ENCODE measurements at places on chromosomes 6 and 20.

DNA sequence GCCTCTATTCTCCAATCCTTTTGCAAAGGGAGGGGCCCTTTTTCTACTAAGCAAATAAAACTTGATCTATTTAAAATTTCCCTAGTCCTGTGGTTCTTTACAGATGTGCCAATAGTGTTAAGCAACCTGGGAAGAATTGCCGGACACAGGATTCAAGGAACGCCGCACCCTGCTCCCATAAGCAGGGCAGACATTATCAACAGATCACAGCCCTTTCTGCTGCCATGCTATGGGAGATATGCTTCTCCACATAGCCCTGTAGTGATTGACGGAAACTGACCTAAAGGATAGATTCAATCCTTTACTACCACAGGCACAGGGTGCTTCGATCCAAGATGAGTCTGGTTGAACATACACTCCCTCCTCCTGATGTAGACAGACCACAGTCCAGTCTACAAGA lies 118.4 kb upstream of the TRAF3IP2 start:
- no peak for DNase-seq

GRCh38 chr6:446418-447366 lies 55.1 kb downstream of the IRF4 start:
- peak; percentile 57 for DNase-seq

- DNase-seq = peak; percentile 50
Observed at GRCh38 chr20:37697314-37697713, 3.5 kb downstream of the CTNNBL1 start.

- DNase-seq = no peak
Observed at GRCh38 chr6:3784423-3784822, 32.9 kb upstream of the PXDC1 start.

DNA sequence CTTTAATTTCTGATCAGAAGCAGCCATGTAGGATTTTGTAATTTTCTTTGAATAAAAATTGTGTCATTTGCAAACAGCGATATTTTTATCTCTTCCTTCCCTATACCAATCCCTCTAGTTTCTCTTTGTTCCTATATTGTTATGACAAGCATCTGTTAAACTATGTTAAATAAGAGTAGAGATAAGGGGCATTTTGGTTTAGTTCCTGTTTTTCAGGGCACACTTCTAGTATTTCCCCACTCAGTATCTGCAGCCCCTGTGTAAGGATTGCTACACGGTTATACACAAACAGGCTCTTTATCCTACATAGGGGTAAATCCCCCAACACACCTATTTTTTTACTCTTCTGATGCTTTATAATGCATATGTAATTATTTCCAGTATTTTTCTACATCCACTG lies 42.1 kb downstream of the TRERF1 start:
- DNase-seq = no peak

DNA sequence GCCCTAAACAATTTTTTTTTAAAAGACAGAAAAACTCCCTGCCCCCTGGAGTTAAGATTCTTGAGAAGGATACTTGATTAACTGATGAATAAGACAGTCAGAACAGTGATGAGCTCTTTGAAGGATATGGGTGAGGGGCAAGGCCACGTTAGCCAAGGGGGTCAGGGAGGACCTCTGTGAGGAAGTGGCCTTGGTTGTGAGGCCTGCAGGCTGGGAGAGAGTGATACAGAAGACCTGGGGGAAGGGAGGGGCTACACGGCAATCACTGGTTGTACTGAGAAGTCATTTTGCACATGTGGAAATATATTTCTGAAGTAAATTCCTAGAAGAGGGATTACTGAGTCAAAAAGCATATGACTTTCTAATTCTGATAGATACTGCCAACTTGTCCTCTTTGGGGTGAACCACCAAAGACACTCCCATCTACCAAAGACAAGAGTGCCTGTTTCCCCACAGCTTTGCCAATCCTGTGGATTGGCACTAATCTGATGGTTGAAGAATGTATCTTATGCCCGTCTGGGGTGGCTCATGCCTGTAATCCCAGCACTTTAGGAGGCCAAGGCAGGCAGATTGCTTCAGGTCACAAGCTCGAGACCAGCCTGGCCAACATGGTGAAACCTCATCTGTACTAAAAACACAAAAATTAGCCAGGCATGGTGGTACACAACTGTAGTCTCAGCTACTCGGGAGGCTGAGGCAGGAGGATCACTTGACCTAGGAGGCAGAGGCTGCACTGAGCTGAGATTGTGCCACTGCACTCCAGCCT lies 22.3 kb upstream of the BCAS4 start:
- DNase-seq = no peak

DNA sequence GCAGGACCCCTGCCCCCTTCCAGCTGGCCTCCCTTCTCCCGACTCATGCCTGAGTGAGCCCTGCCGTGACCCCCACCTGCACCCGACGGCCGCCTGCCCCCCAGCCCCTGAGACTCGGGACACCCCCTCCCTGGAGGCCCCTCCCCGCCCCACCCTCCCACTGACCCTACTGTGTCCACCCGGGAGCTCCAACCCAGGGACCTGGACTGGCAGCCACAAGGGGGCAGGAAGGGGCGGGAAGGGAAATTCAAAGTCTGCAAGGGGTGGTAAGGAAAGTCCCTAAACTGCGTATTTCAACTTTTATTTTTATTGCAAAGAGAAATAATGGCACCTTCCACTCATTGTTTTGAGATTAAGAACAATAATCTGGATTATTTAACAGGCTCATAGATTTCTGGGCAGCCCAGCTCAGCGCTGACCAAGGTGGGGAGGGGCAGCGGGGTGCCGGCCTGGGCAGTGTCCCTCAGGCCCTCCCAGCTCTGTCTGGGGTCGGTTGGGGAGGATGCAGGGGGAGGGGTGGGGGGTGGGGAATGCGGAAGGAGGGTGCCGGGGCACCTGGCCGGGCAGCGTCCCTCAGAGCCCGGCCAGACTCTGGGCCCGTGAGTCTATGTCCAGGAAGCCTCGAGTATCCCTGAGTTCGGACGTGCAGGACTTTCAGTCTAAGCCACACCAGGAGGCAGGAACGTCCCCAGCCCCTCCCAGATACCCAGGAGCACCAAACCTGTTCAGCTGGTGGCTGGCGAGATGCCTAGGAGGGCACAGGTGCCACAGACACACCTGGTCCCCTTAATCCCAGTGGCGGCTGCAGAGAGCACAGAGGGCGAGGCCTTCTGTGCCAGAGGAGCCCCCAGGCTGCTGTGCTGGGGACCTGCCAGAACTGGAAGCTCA lies 1.3 kb upstream of the PTK6 start:
- DNase-seq = peak; percentile 52

- DNase-seq = no peak
Observed at GRCh38 chr20:21670981-21671380, 34.5 kb upstream of the PAX1 start.

DNA sequence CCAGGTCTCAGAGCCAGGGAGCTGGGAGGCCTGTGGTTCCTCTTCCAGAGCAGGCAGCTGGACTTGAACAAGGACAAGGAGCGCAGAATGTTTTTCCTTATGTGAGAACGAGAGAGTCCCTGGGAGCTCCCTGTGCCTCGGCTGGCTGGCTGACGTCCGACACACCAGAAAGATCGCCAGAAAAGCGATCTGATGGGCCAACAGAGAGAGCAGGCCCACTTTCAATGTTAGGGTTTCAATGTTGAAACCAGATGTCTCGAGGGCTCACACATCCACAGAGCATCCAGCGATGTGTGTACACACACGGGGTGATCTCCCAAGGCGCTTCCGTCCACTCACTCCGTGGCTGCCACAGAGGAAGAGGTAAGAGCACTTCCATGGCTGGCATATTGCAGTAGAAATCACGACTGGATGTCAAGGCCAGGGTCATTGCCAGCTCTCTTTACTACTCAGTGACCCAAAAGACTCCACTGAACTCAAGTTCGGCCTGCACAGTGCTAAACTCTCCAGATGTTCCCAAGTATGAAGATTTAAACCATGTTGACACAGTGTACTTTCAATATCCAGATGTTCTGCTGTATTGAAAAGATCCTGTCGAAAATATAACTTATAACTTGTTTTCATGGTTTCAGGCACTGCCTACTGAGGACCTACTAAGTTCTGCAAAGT lies 70.8 kb upstream of the FOXC1 start:
- DNase-seq = no peak

GRCh38 chr6:156126535-156126934 lies 650.6 kb upstream of the ARID1B start:
- no peak for DNase-seq

GRCh38 chr6:6676910-6677441 lies 88.5 kb downstream of the LY86 start:
- peak; percentile 77 for DNase-seq

DNA sequence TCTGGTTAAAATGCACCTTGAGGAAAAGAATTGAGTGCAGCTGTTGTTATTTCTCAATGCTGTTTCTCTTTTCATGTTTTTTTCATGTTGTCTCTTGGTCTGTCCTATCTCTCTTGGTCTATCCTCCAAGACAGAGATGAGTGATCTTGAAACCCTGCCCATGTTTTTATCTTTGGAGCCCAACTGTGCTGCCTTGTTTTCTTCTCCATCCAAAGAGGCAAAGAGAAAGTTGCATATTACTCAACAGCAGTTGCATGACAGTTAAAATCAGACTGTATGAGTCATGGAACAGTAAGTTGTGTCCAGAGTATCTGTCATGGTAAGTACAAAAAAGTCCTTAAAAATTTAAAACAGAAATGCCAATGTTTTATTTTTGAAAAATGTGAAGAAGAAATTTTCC lies 26.2 kb downstream of the BCAS1 start:
- no peak for DNase-seq

GRCh38 chr6:170038251-170038650 lies 252.6 kb downstream of the DLL1 start:
- DNase-seq = no peak

DNA sequence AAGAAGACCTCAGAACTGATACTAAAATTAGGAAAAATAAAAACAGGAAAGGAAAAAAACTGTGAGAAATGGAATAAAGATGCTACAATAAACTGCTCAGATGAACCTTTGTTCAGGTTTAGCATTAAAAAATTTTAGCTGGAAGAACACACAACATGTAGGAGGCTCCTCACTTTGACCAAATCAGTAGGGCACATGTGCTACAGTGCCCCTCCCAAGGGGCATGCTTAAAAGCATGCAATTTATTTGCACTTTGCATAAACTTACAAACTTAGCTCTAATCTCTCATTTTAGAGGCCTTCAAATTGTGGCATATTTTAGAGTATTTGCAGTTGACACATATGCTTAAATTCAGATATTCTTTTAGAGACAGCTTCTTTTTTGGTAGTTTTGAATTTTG lies 570.2 kb downstream of the UTRN start:
- no peak for DNase-seq

- no peak for DNase-seq
Observed at GRCh38 chr6:84093441-84094435, 60.2 kb downstream of the MRAP2 start.

DNA sequence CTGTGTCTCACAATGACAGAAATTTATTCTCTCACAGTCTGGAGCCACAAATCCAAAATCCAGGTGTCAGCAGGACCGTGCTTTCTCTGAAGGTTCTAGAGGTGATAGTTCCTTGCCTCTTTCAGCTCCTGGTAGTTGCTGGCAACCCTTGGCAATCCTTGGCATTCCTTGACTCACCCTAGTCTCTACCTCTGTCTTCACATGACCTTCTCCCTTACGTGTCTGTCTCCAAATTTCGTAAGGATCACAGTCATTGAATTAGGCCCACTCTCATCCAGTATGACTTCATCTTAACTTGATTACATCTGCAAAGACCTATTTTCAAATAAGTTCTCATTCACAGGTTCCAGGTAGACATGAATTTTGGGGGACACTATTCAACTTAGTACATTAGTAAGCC lies 143.1 kb downstream of the CEP57L1 start:
- DNase-seq = no peak
